Progenitor cell of endocrine pancreas (in vitro differentiated cells): ENCODE measurements at places on chromosomes 11 and 22. TPM values are rescaled to one million over a fixed set of nuclear protein-coding genes. Genes with fewer than 3 reads are reported as not detected.

Gene MS4A6E
- not detected in 2 replicates for total RNA-seq

DNA sequence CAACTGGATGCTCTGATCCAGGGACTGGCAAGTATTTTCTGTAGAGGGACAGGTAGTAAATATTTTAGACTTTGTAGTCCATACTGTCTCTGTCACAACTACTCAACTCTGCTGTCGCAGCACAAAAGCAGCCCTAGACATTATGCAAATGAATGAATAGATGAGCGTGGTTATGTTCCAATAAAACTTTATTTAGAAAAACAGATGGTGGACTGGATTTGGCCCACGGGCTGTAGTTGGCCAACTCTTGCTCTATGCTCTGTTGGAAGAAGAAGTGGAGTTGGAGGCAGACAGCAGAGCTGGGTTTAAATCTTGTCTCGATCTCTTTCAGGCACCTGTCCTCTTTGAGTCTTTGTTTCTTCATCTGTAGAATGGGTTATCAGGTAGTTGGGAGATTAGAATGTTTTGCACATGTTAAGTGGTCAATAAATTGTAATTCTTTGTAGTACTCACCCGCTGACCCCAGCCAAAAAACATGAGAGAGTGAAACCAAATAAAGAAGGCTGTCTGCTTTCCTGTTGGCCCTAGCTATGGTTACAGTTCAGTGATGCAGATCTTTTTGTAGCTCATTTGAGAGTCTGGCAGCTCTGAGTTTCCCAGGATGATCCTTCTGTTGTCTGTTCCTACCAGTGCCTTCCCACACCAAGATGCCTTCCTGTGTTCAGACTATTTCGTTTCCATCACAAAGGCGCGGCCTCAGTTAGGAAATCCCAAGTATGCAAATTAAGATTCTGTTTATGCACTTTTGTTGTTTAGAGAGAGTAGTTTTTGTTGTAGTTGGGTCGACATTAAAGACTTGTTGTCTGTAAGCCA lies 198.1 kb upstream of the SEZ6L start:
- DNase-seq = no peak

DNA sequence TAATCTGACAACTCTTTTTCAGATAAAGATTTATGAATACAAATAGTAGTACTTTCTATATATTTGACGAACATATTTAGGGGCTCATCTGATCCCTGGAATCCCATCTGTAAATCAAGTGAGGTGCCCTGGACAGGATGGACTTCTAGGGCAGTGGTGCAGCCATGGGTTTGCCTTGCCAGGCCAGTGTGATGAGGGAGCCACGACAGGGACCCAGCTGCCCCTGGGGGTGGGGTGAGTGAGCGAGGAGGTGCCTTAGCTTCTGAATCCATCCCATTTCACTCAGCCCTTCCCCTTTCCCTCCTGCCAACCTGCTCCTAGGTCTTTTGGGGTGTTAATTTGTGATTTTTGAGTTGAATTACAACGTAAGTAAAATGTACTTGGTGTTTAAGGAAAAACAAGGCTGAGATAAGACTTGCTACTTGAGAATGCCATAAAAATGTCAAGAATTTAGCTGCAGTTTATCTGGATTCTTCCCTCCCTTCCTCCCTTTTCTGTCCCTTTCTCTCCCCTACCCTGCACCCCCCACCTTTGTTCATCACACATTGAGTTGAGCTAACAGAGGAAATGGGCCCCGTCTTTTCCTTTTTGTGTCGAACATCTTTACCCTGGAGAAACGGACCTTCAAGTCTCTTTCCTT lies 60.8 kb downstream of the PPFIBP2 start:
- no peak for DNase-seq

DNA sequence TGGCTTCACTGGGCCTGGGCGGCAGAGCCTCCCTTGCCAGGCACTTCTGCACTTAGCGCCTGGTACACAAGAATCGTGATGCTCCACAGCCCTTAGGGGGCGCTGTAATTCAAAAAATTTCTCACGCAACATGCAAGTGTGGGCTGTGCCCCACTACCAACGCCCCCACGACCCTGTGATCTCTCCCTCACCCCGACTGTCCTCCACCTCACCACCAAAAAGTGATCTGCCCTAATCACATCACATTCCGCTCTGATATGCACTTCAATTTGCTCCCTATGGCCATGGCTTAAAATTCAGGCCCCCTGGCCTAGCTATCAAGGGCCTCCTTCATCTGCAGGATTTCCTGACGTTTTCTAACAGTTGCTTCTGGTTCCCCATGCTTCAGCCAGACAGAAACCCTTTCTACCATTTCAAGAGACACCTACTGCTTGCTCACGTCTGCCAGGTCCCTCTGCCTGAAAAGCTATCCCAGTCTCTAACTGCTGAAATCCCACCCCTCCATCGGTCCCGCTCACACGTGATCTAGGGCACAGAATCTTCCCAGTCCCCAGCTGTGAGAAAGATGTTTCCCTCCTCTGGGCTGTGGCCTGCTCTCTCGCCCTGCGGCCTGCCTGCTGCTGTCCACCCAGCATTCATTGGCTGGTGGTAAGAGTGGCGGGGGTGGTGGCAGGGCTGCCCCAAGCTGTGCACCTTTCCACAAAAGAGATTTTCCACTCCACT lies 27.9 kb upstream of the LRRC32 start:
- DNase-seq = no peak

Gene GAL3ST3
- total RNA-seq = 3.9 and 4.8 TPM in 2 replicates

DNA sequence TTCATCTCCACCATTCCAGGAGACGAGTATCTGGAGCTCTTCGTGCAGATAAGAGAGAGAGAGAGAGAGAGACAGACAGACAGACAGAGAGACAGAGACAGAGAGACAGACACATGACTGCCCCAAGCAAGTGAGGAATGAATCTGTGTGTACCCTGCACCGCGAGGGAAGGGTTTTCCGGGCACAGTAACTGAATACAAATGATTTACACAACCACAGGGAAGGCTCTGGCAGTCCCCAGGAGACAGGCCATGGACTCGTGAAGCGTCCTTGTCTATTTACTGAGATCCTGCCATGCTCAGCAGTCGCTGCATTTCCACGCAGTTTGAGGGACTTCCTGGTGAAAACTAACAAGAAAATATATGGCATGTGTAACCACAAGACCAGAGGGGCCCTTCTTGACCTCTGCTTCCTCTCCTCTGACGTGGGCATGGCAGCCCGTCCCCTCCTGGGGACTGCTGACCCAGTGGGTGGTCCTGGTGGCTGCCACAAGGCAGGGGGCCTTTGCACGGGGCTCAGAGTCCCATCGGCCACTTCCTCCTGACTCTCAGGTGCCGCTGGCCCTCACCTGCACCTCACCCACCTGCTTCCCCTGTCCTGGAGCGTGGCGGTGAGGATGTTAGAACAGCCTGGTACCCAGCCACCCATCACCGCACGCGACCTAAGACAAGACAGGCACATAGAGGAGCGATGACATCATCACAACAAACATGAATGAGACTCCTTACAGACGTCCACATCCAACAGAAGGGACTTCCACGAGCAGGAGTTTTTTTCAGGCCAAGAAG lies 75.9 kb downstream of the PHF21B start:
- DNase-seq = no peak

- DNase-seq = peak; percentile 34
These were observed 33.6 kb upstream of the RELT start for GRCh38 chr11:73342633-73343032.

DNA sequence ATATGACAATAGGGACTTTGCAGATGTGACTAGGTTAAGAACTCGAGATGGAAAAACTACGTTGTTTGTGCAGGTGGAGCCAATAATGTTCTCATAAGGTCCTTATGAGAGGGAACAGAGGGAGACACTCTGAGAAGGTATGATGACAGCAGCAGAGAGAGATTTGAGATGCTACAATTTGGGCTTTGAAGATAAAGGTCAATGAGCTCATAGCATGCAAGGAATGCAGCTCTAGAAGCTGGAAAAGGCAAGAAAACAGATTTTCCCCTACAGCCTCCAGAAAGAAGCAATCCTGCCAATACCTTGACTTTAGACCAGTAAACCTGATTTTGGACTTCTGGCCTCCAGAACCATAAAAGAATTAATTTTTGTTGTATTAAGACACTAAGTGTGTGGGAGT lies 21.1 kb downstream of the FAM76B start:
- DNase-seq = no peak

Gene BTG4
- not detected in 2 replicates for total RNA-seq

DNA sequence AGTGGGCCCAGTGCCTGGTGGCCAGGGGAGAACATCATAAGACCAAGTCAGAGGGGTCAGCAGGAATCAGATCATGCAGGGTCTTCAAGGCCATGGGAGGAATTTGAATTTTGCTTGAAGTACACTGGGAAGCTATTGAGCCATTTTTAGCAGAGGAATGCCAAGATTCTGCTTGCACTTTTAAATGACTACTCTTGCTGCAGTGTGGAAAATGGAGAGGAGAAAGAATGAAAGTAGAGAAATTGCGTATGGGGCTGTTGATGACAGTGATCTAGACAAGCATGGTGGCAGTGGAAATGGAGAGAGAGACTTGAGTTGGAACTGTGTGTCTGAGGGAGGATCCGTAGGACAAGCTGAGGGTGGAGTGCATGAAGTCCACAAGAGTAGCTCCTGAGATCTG lies 128.1 kb downstream of the WNT7B start:
- no peak for DNase-seq

- no peak for DNase-seq
These were observed 97.1 kb upstream of the PARVA start for GRCh38 chr11:12280199-12280837.

DNA sequence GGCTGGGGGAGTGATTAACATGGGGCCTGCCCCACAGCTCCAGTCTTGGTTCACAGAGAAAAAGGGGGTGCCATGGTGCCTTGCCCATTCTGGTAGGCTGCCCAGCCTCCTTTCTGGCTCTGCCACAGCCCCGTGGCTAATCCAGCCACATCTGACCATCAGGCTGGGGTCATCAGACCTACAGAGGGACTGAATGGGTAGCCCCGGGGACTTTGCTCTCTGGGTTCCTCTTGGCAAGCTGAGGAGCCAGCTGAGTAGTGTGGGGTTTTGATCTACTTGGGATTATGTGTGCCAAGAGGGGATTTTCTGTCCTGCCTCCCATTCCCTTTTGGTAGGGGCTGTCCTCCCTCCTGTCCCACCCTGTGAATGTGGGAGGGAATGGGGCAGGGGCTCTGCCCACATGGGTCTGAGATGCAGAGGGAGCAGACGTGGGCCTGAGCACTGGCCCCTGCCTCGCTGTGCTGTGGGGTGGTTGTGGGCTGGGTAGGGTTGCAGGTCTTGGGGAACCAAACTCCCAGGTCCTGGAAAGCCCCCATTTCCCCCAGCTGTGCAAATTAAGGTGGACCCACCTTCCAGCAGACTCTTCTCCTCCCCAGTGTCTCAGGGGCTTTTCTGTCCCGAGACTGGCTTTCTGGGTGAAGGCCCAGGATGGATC lies 32.0 kb downstream of the CD82 start:
- DNase-seq = no peak

Gene CHRDL2
- total RNA-seq = 1.3 and 2.5 TPM in 2 replicates

Gene GDPD4
- total RNA-seq = not detected in 2 replicates

Gene HEPN1
- total RNA-seq = not detected in 2 replicates
